ENCODE measurements at places on chromosomes 12 and 14.

GRCh38 chr14:106166650-106167204 is 640.3 kb downstream of the TMEM121 start:
- DNase-seq: no peak

DNA sequence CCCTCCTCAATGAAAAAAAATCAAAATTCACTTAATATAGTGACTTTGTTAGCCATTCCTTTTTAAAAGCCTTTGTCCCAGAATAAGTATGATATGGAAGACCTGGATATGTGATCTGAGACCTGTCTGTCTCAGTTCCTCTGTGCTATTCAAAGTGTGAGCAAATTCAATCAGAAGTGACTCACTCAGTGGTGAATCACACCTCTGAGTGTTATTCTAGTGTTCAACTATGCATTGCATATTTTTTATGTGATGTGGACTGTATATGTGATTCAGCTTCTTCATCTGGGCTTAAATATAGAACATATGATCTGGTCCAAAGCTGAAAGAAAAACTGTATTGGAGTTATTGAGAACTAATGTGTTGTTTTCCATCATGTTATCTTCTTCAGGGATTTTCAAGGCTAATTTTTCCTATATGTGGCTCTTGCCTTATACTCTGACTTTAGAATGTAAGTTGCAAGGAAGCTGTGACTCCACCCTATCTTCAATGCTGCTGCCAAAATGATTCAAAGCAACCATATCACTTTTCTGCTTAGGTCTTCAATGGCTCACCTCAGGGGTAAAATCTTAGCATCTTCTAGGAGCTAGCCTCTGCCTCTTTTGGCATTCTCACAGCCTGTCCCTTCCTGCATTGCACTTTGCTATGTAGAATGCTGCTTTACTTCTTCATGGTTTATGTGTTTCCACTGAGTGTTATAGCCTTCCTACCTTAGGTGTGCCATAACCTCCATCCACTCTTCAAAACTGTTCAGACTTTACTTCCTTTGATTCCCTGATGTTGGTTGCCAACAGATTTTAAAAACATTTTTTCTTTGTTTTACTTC is 169.8 kb downstream of the OTOGL start:
- DNase-seq: no peak

DNA sequence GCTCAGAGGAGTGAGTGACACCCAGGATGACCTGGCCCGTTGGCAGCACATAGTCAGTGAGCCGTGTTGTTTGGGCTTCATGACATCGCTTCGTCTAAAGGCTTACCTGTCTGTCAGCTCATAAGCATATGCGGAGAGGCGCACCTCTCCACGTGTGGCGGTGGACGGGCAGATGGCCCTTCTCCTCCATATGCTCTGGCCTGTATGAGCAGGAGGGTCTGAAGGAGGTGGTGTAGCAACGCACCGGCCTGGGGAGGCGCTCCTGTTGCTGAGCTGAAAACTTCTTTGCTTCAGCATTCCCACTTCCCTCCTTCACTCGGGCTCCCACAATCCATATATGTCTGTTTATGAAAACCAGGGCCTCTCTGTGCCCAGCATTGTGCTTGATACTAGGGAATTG is 186.1 kb downstream of the TSPAN9 start:
- no peak for DNase-seq

GRCh38 chr14:99435327-99435726 is 45.3 kb downstream of the SETD3 start:
- DNase-seq: no peak

DNA sequence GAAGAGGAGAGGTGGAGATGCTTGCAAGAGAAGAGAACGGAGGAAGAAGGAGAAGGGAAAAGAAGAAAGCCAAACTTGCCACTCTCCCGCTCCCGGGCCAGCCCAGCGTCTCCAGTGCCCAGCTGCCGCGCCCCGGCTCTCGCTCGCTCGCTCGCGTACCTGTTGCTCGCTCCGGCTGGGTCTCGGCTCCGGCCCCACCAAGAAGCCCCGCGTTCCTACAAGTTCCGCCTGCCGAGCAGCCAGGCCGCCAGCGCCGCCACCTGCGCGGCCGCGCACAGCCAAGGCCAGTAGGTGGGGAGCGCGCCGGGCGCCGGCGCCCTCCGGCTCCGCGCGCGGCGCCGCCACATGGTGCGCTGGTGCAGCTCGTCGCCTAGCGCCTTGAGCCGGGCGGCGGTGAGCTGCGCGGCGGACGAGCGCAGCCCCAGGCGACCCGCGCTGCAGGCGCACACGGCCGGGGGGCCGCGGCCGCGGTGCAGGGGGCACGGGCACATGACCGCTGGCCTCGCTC is 370 bp downstream of the HRK start:
- DNase-seq: peak; percentile 3

GRCh38 chr14:103232031-103232808 is 101.8 kb upstream of the EIF5 start:
- no peak for DNase-seq

GRCh38 chr14:85558505-85558904 is 28.6 kb downstream of the FLRT2 start:
- DNase-seq: no peak

- DNase-seq: no peak
These were observed 53.3 kb downstream of the BDKRB1 start for GRCh38 chr14:96309133-96309895.

- no peak for DNase-seq
These were observed 866.1 kb downstream of the C12orf50 start for GRCh38 chr12:87163122-87163521.

DNA sequence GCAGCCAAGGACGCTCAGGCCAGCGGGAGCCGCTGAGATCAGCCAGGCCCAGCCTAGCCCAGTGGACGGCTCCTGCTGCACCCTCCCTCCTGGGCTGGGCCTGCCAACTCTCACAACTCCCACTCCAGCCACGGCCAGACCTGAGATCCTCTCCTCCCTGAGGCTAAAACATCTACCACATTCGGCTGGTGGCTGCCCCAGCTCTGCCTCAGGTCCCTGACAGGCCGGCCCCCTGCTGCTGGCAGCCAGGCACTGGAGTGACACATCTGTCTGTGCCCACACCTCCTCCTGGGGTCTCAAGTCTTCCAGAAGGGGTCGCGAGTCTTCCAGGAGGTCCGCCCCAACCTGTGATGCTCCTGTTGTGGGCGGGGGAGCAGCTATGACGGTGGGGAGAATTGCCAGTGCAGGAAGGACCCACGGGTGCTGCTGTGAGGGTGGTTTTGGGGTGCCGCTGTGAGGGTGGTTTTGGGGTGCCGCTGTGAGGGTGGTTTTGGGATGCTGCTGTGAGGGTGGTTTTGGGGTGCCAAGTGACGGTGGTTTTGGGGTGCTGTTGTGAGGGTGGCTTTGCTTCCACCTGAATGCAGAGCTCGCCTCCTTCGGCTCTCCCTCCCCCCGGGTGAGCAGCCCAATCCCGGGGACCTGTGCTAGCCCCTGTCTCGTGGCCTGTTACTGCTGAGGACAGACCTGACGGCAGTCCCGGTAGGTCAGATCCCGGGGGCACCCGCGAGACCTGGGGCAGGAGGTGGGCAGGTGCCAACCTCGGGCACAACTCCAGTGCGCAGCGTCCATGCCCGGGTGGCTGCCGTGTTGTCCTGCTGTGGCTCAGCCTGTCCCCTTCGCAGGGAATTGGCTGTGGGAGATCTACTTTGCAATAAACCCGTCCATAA is 27.5 kb upstream of the C14orf180 start:
- no peak for DNase-seq

DNA sequence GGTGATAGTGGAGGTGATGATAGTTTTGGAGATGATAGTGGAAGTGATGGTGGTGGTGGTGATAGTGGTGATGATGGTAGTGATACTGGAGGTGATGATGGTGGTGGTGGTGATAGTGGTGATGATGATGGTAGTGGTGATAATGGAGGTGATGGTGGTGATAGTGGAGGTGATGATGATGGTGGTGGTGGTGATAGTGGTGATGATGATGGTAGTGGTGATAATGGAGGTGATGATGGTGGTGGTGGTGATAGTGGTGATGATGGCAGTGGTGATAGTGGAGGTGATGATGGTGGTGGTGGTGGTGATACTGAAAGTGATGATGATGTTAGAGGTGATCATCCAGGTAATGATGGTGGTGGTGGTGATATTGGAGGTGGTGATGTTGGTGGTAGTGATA is 570.0 kb upstream of the TMEM132C start:
- DNase-seq: no peak

GRCh38 chr14:90291699-90292098 is 35.3 kb downstream of the PSMC1 start:
- no peak for DNase-seq

DNA sequence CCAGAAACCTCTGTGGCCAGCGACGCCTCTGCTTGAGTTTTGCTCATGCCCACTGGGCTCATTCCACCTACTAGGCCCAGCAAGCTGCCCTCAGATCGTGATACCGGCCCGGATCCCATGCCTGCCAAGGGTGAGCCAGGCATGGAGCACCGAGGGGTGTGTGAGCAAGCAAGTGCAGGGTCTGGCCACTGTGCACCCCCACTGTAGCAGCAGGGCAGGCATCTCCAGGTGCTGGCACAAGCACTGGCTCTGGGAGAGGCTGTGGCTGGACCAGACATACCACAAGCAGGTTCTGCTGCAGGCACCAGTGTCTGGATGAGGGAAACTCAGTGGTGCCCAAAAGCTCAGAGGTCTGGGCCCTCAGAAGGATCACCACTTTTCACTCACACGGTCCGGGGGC is 20.6 kb downstream of the FAM186A start:
- DNase-seq: no peak

DNA sequence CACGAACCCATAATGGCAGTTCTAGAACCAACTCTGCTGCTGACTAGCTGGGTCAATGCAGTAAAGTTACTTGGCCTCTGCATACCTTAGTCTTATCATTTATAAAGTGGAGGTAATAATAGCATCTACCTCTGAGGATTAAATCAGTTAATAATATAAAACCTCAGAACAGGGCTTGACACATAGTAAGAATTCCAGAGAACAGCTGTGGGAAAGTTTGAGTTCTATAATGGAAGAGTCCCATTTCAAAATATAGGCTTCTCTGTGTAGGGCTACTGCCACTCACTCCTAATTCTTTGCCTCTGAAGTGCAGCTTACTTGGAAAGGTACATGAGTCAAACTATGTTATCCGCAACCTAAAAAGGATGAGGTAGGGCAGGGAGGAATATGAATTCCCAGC is 269.2 kb upstream of the PRKD1 start:
- no peak for DNase-seq

GRCh38 chr12:48069241-48069640 is 36.6 kb downstream of the SENP1 start:
- DNase-seq: no peak

GRCh38 chr12:129373746-129374145 is 520.5 kb downstream of the GLT1D1 start:
- DNase-seq: no peak

GRCh38 chr14:57136669-57137328 is 131.9 kb downstream of the EXOC5 start:
- DNase-seq: no peak

DNA sequence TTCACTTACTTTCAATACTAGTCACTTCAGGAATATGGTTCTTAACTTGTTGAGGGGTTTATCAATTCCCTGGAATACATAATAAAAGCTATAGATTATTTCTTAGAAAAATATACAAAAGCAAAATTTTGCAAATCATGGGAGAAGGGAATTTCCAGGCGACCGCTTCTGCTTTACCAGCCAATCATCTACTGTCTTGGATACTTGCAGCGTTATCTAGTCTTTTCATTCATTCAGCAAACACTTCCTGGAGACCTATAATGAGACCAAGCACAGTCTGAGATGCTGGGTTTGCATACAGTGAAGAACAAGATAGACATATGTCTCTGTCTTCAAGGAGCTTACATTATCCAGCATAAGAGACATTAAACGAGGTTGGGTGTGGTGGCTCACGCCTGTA is 1.5 kb upstream of the MRPL42 start:
- DNase-seq: no peak

GRCh38 chr12:111901182-111901581 is 59.2 kb downstream of the MAPKAPK5 start:
- no peak for DNase-seq

GRCh38 chr14:59013672-59014298 is 174.7 kb upstream of the DAAM1 start:
- DNase-seq: no peak

DNA sequence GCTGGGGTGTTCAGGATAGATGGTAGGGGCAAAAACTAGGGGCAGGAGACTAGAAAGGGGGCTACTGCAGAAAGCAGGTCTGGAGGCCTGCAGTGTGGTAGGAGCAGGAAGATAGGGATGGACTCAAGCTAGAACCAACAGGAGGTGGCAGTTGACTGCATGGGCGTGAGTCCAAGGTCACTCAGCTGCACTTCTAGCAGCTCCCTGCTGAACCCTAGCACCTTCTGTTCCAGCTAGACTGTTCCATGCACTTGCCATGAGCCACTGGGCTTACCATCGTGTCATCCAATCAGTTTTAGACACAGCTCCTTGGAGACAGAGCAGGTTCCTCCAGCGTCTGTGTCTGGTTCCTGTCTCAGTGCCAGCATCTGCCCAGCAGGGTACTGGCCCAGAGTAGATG is 11.3 kb upstream of the KRT8 start:
- no peak for DNase-seq

- no peak for DNase-seq
These were observed 57.0 kb upstream of the FBRSL1 start for GRCh38 chr12:132432721-132433577.

DNA sequence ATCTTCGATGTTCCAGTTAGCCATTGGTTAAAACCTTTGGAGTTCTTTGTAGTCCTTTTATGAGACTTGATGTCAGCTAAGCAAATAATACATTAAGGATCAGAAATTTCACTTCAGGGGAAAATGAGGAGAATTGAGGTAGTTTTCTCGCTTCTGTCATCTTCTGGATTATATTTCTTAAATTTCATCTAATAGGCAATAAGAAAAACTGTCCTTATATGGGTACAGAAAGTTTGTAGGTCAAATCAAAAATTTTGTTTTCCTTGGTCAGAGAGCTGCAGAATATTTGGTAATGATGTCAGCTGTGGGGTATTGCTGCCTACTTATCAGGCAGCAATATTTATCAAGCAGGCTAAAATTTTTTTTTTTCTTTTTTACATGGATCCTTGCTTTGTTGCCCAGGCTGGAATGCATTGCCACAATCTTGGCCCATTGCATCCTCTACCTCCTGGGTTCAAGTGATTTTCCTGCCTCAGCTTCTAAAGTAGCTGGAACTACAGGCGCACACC is 37.1 kb downstream of the RIMKLB start:
- DNase-seq: no peak

GRCh38 chr14:100138082-100138787 is 21.2 kb downstream of the DEGS2 start:
- DNase-seq: no peak

Data from activated T-helper 1 cell treated with anti-CD3 and anti-CD28 coated beads, Interleukin-12 subunit alpha, Interleukin-12 subunit beta, Interleukin-2, Interleukin-4 antibody, amounts not matched to agents 30 ng/mL and 10 ng/mL and 1 ng/mL, durations not matched to agents 14 hours and 24 hours and 36 hours (primary cell).